ENCODE measurements at places on chromosomes 7 and 10.

DNA sequence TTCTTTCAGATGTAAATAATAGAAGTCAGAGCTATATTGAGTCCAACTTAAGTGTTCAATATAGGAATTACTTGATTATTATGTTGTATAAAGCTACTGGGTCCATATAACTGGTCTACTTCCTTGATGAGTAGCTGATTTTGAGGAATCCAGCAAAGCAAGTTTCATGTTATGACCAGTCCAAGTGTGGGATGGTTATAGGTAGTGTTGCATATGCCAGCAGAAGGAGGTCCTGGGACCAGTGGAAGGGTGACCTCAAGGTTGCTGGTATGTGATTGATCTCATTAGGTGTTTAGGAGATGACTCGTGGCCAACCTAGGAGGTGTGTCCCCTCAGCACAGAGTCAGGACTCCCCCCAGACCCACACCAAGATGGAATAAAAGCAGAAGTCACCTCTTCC lies 551.5 kb downstream of the KCNMA1 start:
- no peak for DNase-seq

DNA sequence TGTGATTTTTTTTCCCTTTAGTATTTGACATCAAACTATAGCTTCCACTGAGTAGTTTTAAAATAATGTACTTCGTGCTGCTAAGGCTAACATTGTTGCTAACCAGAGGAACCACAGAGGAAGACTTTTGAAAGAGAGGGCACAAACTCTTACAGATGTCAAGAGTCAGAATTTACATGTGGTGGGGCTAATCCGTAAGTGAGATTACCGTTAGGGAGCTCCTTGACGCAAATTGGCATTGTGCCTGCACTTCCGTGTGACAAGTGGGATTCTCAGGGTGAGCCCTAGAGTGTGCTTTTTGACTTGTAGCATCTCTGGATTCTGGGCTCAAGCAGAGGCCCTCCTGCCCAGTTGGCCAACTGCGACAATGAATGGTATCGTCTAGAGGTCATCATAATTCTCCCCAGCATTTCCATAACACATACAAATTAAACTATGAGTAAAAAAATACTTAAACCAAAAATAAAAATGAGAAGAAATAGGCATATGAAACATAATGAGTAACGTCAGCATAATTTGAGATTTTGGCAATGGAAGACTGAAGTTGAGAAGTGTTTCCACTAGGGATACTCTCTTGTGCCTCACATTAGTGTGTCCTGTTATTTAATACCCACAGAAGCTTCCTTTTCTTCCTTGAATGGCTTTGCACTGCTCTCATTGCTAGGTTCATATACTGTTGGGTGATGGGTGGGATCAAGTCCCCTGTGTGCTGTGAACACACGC lies 164.0 kb downstream of the SDK1 start:
- DNase-seq: no peak

DNA sequence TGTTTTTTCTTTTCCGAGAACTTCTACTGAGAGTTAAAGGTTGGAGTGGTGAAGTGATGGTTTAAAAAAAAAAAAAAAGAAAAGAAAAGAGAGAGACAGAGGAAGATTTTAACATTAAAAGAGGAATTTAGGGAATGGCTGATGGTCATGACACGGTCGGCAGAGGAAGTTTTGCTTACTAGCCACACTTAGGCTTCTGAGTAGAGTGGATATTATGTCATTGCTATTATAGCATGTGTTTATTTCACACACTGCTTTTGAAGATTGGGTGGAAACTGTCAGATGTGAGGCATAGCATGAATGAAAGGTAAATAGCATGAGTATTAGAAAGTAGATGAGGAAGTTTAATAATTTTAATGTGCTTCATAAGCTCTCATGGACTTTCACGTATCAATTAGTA lies 2.5 kb downstream of the KAT6B start:
- DNase-seq: no peak

- DNase-seq: no peak
Measured at GRCh38 chr10:3102720-3103427, 35.5 kb downstream of the PFKP start.

DNA sequence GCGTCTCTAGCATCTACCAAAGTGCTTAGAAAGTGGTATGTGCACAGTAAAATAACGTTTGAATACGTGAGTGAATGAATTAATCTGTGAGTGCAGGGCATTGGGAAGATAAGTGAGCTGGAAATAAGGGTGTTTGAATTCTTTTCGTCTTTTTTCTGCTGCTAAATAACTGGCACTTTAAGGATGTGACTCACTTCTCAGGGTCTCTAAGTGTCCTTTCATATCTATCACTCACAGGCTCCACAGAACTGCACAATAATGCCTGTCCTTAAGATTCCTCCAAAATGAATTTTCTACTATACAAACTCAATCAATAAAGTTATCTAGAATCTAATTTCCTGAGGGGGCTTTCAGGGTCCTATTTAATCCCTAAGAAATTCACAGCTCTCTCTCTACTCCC lies 3.2 kb upstream of the DGKB start:
- DNase-seq: no peak

DNA sequence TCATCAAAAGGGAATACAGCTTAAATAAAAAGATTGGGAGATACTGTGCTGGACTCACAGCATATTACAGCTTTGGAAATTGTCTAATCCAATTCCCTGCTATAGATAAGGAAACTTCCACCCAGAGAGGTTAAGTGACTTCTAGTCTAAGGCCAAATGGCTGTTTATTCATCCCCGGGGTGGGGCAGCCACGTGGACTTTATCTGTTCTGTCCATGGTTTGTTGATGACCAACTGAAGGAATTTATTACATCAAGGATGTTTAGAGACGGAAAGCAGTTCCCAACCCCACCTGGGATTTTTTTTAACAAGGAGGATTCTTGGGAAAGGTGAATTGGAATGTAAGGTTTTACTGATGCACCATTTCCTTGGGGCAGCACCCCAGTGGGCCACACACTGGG lies 88.6 kb downstream of the ATXN7L1 start:
- no peak for DNase-seq

DNA sequence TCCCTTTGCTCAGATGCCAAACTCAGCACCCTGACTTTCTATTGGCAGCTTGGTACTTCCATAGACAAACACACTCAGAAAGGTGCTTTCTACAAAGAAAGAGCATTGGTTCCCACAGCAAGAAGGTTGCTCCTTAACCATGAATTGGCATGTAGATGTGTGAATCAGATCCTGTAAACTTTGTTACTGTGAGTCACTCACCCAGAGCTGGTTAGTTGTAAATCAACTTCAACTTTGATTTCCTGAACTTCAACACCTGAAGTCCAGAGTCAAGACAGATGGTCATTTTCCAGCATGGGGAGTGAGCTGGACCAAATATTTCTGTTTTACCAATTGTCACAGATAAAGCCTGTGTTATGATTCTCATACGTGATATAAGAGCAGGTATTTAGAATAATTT lies 797.2 kb downstream of the TNS3 start:
- peak; percentile 57 for DNase-seq

- DNase-seq: peak; percentile 95
Measured at GRCh38 chr10:28839600-28840007, 162.3 kb downstream of the BAMBI start.

All from brain microvascular endothelial cell (primary cell).